ACHN (cell line): ENCODE measurements at places on chromosomes 12 and 14.

- no peak for DNase-seq
Observed at GRCh38 chr14:36658123-36659009, 3.3 kb upstream of the PAX9 start.

- no peak for DNase-seq
Observed at GRCh38 chr14:71532790-71533189, 399.4 kb upstream of the RGS6 start.

DNA sequence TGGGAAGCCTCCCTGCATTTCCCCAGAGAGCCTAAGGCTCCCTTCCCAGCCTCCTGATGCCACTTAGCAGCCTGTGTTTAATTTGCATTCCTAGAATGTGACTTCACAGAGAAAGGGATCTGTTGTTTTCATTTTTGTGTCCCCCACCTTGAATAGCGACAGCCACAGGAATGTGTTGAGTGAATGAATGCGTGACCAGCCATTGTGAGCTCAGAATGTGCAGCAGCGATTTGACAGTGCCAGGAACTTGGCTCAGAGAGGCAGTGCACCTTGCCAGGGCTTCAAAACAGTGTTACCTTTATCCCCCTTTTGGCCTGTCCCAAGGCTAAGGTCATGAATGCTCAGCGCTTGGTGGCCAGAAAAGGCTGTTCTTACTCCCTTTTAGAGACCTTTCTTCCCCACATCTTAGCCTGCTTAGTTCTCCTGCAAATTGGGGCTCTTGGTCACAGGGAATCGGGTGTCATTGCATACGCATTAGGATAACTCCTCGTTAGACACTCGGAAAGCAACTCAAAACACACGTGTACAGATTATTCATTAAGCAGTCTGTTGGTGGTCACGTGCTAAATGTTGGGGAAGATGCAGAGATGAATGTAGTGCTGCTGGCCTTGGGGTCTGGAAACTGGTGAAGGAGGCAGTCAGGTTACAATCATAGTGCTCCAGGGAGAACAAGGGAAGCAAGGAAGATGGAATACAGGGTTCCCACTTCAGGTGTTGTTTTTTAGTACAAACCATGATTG lies 9.8 kb downstream of the NTF3 start:
- DNase-seq, result peak; percentile 97

- DNase-seq, result no peak
Observed at GRCh38 chr14:88166616-88167015, 156.5 kb downstream of the KCNK10 start.

GRCh38 chr14:54715239-54715638 lies 148.3 kb downstream of the SAMD4A start:
- peak; percentile 29 for DNase-seq

DNA sequence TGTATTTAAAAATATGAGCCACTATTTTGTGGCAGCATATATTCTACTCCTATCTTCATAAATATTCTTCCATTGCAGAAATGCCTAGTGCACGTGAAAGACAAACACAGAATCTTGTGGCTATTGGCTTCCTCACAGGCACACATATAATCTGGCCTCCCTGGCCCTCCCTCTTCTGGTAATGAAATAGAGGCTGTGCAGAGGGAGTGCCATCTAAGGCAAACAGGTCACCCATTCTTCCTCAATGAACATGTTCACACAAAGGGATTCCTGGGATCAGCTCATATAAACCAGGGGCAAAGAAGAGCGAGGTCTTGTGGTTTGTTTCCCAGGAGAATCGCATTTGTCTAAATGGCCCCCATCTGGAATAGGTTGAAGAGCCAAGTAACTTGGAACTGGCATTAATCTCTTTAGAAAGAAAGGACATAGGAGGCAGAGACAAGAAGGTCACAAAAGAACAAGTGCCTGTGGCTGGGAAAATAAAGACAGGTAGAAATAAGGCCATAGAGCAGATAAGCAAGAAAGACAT lies 171.6 kb upstream of the PTPRQ start:
- no peak for DNase-seq

- no peak for DNase-seq
Observed at GRCh38 chr12:89320735-89321134, 31.6 kb downstream of the DUSP6 start.

DNA sequence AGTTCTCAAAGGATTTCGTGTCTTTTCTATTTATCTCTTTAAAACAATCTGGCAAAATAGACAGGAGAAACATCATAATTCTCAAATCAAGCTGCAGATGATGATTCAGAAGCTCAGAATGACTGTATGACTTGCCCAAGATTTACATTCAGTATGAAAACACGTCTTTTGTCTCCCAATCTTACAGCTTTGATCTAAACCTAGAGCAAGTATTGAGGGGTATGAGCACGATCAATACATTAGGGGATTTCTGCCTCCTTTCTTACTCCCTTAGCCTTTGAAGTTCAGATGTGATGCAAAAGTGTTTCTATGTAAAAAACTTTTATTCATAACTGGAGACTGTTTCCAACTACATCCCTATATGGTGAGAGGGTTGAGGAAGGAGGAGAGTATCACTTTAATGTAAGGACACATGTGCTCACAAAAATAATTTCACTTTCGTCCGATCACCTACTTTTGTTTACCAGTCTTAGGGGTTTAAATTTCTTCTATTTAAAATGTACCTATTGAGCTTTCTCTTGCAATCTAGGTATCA lies 454.8 kb downstream of the TMTC2 start:
- no peak for DNase-seq

DNA sequence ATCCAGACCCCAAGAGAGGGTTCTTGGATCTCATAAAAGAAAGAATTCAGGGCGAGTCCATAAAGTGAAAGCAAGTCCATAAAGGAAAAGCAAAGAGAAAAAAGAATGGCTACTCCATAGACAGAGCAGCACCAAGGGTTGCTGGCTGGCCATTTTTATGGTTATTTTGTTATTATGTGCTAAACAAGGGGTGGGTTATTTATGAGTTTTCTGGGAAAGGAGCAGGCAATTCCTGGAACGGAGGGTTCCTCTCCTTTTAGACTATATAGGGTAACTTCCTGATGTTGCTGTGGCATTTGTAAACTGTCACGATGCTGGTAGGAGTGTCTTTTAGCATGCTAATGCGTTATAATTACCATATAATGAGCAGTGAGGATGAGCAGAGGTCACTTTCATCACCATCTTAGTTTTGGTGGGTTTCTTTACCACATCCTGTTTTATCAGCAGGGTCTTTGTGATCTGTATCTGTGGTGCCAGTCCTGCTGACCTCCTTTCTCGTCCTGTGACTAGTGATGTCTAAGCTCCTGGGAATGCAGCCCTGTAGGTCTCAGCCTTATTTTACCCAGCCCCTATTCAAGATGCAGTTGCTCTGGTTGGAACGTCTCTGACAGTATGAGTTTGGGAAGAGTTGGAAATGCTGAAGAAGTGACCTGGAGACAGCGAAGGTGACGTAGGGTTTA lies 100.5 kb downstream of the ZNF664 start:
- DNase-seq, result no peak

- DNase-seq, result no peak
Observed at GRCh38 chr14:69612783-69613130, 1.4 kb downstream of the SUSD6 start.

DNA sequence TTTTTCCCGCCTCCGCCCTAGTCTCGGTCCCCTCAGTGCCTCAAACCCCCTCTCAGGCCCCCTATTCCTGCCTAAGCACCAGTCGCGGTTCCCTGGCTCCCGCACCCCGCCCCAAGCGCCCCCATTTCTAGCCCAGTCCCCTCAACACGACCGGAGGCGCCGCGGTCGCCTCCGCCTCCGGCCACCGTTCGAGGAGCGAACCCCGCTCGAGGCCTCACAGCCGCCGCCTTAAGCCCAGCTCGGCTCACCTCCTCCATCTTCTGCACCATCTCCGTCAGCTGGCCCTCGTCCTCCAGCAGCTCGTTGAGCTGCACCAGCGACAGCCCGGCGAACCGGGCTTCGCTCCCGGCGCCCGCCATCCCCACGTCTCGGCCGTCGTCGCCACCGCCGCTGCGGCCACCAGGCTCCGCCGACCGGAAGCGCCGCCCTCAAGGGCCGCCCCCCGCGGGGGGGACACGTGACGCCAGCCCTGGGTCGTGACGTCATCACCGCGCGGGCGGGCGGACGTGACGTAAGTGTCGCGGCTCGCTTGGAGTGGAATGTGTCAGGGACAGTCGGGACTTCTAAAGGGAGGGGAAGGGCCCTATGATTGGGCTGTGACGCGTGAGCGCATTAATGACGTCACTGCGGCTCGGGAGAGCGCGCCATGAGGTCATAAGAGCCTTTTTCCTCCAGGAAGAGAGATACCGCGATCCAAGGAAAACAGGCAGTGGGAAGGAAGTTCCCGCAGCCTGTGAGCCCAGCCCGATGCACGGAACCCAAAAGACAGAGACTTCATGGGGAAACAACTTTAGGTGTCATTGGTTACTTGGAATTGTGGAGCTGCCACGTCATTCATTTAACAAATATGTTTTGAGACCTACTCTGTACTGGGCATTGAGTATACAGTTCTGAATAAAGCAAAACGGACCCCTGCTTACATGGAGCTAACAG lies at the start of gene VPS37B:
Gene VPS37B, minus strand, starts transcription at position 421 of the 933 bp plus-strand sequence. Its CDS starts 62 bp downstream, at position 359.
- peak; percentile 90 for DNase-seq

DNA sequence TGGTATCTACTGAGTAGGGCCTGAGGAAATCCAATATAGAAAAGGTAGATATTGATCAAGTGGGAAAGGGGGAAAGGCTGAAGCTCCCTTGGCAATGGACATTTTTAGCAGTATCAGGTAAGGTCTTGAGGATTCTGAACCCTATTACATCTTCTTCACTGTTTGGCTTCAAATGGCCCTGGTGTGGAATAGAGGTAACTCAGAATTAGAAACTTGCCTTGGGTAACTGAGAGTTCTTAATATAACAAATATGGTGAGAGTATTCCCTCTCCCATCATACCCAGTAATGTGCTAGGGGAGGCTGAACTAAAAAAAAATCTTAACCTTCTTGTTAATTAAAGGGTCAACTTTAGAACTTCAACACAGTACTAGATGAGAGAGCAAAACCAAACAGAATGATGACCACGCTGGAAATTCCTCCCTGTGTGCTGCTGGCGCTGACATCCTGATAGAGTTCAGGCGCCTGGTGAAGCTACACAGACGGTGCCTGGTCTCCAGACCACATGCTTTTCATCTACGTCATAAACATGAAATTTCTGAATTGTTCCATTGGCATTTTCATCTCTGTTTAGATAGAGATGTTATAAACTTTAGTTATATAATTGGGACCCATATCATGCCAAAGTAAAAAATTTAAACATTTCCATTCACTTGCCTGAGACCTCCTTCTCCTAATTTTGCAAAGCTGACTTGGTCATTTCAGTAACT lies 128.3 kb downstream of the AKAP6 start:
- no peak for DNase-seq

GRCh38 chr14:99329711-99330315 lies 57.8 kb upstream of the BCL11B start:
- no peak for DNase-seq

DNA sequence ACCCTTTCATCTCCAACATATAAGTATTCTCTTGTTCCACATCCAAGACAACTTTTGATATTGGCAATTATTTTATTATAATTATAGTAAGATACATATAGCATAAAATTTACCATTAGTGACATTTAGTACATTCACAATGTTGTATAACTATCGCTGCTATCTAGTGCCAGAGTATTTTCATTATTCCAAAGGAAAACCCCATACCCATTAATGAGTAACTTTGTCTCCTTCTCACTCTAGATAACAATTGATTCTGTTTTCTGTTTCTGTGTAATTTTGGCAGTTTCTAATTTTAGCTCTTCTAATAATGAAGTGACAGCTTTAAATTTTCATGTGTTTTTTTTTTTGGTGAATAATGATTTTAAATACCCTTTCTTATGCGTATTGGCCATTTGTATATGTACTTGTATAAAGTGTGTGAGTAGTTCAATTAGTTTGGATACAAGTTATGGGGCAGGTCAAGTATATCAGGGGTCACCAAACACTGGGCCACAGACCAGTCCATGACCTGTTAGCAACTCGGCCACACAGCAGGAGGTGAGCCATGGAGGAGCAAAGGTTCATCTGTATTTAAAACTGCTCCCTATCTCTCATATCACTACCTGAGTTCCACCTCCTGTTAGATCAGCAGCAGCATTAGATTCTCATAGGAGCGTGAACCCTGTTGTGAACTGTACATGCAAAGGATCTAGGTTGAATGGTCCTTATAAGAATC lies 97.2 kb upstream of the SYT1 start:
- DNase-seq, result no peak

DNA sequence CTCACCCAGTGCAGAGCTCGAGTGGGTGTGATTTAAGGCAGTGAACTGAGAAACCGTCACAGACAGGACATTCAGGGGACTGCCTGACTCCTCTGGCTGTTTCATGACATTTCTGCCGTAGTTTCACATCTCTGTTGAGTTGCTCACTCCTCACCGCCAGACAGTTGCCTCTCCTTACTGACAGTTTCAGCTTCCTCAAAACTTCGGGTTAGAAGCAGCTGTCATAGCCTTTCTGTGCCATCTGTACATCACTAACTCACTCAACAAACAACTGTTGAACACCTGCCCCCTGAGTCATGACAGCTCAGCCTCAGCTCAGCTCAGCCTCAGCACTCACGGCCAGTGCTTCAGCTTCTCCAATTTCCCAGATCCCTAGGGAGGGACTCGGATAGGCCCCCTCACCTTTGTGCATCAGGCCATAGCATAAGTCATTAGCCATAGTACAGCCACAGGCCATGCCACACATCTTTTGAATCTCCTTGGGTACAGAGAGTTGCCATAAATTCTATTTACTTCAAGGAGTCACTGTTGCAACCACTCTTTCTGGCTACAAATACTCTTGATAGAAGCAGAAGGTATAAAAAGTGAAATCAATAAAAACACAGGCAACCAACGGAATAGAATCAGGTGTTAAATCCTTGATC lies 6.2 kb upstream of the SLC15A4 start:
- no peak for DNase-seq

DNA sequence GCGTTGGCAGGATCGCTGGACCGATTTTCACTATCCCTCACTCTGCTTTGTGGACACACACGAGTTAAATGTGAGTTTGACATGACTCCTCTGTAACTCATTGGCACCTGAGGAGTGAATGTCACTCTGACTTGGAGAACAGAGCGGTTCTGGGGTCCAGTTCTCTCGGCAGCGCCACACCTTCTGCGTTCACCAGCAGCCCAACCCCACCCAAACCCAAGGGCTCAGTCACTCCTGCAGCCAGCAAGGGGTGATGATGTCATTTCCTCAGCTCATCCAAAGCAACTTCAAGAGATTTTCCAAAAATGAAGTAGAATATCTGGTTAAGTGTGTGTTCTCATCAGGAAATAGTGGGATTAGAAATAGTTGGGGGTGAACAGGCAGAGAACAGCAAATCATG lies 36.3 kb downstream of the ADGRD1 start:
- no peak for DNase-seq
